Endothelial cell (in vitro differentiated cells): ENCODE measurements at places on chromosomes 3 and 15. TPM values are rescaled to one million over a fixed set of nuclear protein-coding genes. Genes with fewer than 3 reads are reported as not detected.

DNAJA4 gene
- total RNA-seq = 2.1 TPM

GRCh38 chr3:142270407-142270806 lies 45.0 kb upstream of the GK5 start:
- no peak overlapping the region for H3K27ac ChIP-seq
- DNase-seq = no peak
- no peak overlapping the region for H3K4me3 ChIP-seq
- H3K4me1 ChIP-seq = no peaks in the 10 kb centered on the region

GRCh38 chr3:70861234-70861633 lies 548.8 kb upstream of the MDFIC2 start:
- DNase-seq = no peak
- H3K4me1 ChIP-seq = no peaks in the 10 kb centered on the region
- H3K36me3 ChIP-seq = no peaks in the 10 kb centered on the region
- no peaks in the 10 kb centered on the region for H3K27me3 ChIP-seq
- H3K27ac ChIP-seq = no peak overlapping the region
- H3K4me3 ChIP-seq = no peak overlapping the region

GRCh38 chr3:53709860-53710674 lies 136.2 kb downstream of the CHDH start:
- peak overlapping the region; percentile 25 for H3K4me3 ChIP-seq
- peak; percentile 85 for DNase-seq
- peaks cover 20% of the 10 kb centered on the region for H3K36me3 ChIP-seq
- no peaks in the 10 kb centered on the region for H3K27me3 ChIP-seq
- H3K4me1 ChIP-seq = peaks cover 12% of the 10 kb centered on the region
- H3K27ac ChIP-seq = no peak overlapping the region

GRCh38 chr3:35523838-35524237 lies 115.5 kb upstream of the ARPP21 start:
- no peak for DNase-seq
- H3K4me3 ChIP-seq = no peak overlapping the region
- H3K27me3 ChIP-seq = no peaks in the 10 kb centered on the region
- H3K27ac ChIP-seq = no peak overlapping the region
- H3K4me1 ChIP-seq = no peaks in the 10 kb centered on the region

DNA sequence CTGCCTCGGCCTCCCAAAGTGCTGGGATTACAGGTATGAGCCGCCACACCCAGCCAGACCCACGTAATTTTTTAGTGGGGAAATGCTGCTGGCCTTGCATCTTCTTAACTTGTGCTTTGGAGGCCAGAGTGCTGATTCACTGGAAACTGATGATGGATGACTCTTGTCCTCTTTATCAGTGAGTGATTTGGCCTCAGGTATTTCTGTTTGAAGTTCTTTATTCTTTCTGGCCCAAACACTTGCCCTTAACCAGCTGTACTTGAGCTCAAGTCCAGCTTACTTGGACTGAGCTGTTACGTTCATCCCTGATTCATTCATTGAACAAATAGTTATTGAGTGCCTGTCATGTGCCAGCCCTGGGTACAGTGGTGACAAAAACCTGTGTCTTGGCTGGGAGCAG lies 4.2 kb downstream of the PTPN23 start:
- no peak for DNase-seq
- no peaks in the 10 kb centered on the region for H3K27me3 ChIP-seq
- H3K4me3 ChIP-seq = no peak overlapping the region
- no peak overlapping the region for H3K27ac ChIP-seq
- peaks cover 23% of the 10 kb centered on the region for H3K4me1 ChIP-seq

GRCh38 chr3:193982258-193982659 lies 153.7 kb upstream of the HES1 start:
- H3K4me3 ChIP-seq = no peak overlapping the region
- H3K4me1 ChIP-seq = peaks cover 55% of the 10 kb centered on the region
- no peak overlapping the region for H3K27ac ChIP-seq
- peaks cover 3% of the 10 kb centered on the region for H3K36me3 ChIP-seq

DNA sequence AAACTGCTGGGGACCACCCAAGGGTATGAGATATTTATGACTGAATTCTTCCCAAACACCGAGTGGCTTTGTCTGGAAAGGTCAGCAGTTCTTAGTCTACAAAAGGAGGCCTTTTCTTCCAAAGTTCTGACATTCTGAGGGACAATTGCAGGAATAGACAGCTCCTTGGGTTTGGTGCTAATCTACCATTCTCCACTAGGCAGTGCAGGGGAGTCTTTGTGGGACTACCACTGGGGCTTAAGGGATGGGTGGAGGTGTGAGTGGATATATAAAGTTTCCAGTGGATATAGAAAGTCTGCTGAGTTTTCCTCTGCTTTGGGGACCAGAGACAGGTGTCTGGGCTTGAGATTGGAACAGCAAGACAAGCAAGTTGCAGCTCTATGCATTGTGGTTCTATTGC lies 62.7 kb downstream of the EXOG start:
- H3K27me3 ChIP-seq = peaks cover 5% of the 10 kb centered on the region
- DNase-seq = no peak
- peaks cover 4% of the 10 kb centered on the region for H3K36me3 ChIP-seq
- no peak overlapping the region for H3K4me3 ChIP-seq

DNA sequence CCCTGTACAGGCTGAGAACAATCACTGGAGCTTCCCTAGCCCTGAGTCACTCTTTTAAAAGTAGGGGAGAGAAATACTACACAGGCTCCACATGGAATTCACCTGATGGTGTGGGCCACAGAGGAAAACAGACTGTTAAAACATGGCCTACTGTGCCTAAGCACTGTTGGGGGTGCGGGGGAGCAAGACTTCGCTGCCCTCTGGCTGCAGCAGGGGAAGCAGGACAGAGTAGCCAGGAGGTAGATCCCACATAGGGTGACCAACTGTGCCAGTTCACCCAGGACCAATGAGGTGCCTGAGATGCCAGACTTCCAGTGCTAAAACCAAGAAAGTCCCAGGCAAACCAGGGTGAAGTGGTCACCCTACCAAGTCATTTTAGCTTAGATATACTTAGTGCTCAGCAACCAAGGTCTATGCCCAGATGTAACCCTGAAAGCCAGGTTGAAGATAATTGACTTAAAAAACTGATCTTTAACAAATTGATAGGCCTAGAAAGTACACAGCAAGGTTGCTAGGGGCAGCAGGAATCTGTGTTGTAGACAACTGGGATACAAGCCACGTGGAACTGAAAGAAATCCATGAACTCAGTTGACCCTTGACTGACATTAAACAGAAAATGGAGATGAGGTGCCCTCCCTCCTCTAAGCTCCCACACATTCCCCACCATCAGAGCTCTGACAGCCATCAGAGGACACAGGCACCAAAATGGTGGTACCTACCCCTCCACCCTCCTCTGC lies 344.2 kb upstream of the PPP2R3A start:
- DNase-seq = no peak
- no peaks in the 10 kb centered on the region for H3K27me3 ChIP-seq
- H3K27ac ChIP-seq = no peak overlapping the region
- peaks cover 9% of the 10 kb centered on the region for H3K4me1 ChIP-seq
- H3K36me3 ChIP-seq = no peaks in the 10 kb centered on the region

DNA sequence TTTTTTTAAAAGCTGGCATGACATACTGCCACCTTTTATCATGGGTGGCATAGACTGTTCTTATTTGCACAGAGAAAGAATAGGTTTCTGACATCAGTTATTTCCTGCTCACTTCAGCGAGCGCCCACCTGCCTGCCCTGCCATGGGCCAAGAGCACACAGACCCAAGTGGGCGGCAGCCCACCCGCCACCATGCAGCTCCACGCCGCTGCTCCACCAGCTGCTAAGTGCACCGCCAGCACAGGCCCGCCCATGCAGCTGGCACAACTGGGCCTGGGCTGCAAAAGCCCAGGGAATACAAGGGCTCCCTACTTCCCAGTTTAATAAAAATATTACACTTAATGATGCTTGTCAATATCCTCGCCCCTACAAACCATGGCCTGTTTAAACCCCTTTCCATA lies 15.4 kb downstream of the ZNF148 start:
- H3K36me3 ChIP-seq = no peaks in the 10 kb centered on the region
- no peak overlapping the region for H3K4me3 ChIP-seq
- peaks cover 3% of the 10 kb centered on the region for H3K27me3 ChIP-seq
- H3K4me1 ChIP-seq = peaks cover 13% of the 10 kb centered on the region
- H3K27ac ChIP-seq = no peak overlapping the region
- DNase-seq = no peak

DNA sequence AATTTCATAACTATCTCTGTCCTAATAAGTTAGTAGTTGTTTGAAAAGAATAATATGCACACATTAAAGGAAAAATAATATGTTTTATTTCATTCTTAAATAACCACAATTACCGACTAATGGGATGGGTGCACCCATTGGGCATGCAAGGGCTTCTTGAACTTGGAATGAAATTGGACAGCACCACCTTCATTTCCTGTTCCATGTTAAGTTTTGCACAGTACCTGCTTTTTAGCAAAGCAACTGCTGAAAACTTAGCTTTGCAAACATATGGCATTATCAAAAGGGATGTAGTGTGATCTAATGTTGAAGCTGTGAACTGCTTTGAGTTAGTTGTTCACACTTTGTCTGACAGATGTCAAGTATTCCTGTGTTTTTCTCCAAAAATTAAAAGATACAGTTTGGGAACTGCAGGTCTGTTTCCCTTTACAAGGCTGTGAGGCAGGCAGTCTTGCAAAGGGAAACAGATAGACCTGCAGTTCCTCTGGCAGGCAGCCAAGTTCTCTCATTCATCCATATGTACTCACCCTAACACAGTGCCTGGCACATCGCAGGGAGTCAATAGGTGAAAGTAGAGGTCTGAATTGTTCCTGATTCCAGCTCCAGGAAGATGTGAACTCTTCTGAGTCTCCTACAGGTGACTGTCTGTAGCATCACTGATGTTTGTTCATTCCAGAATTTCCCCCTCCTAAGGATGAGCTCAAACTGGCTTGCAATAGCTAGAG lies 64.3 kb upstream of the GOLGA8B start:
- H3K4me1 ChIP-seq = peaks cover 2% of the 10 kb centered on the region
- no peaks in the 10 kb centered on the region for H3K27me3 ChIP-seq
- H3K36me3 ChIP-seq = no peaks in the 10 kb centered on the region
- H3K27ac ChIP-seq = no peak overlapping the region

FHIT gene
- total RNA-seq = 20.2 TPM

- peaks cover 16% of the 10 kb centered on the region for H3K36me3 ChIP-seq
- H3K4me3 ChIP-seq = no peak overlapping the region
- DNase-seq = no peak
- peaks cover 5% of the 10 kb centered on the region for H3K27me3 ChIP-seq
- H3K27ac ChIP-seq = no peak overlapping the region
- H3K4me1 ChIP-seq = no peaks in the 10 kb centered on the region
Observed at GRCh38 chr3:17158941-17159682, 274.4 kb downstream of the PLCL2 start.

GRCh38 chr15:79400650-79401049 lies 31.5 kb upstream of the MINAR1 start:
- no peak overlapping the region for H3K4me3 ChIP-seq
- H3K27me3 ChIP-seq = peaks cover 6% of the 10 kb centered on the region
- no peaks in the 10 kb centered on the region for H3K4me1 ChIP-seq
- no peak for DNase-seq
- no peak overlapping the region for H3K27ac ChIP-seq
- H3K36me3 ChIP-seq = no peaks in the 10 kb centered on the region

DNA sequence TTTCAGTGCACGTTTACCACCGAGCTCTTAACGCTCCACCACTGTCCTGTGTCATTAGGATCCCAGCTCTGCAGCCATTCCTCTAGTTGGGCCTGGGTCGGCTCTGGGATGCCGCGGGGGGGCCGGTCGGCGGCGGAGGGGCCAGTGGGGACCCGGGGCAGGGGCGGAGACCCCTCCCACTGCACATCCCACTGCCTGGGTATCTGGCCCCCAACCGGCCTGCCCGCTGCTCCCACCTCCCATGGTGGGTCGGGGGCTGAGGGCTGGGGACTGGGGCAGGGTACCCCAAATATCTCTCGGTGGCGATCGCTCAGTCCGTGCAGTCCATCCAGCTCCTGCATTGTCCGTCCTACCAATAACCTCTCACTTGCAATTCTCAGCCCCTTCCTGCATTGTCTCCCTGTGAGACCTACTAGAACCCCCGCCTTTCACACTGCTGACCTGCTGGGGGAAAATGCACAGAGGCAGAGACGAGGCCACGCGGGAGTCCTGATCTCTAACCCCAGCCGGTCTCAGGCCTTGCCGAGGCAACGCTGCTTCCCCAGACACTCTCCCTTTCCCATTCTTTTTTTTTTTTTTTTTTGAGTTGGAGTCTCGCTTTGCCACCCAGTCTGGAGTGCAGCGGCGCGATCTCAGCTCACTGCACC lies 24.0 kb upstream of the MUC20 start:
- peaks cover 8% of the 10 kb centered on the region for H3K4me1 ChIP-seq
- H3K36me3 ChIP-seq = peaks cover 6% of the 10 kb centered on the region
- H3K27me3 ChIP-seq = peaks cover 2% of the 10 kb centered on the region
- H3K4me3 ChIP-seq = no peak overlapping the region
- no peak overlapping the region for H3K27ac ChIP-seq

DNA sequence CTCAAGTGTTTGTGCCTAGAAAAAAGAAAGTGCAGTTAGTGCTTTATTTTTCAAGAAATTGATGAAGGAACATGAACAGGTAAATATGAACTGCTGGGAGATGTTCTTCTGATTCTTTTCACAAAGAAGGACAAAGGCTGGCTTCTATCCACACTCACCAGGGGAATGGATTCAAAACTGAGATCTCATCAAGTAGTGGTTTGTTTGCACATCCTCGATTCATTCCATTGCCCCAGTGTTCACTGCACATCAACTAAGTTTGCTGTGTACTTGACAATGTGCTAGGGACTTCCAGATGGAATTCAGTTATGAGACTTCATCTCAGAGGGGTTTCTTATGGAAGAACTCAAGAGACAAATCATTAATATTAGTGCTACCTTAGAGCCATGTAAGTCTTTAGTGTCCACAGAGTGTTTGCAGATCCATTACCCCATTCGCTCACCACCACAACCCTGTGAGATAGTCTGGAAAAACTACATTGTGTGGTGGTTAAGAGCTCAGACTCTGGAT lies 332.9 kb upstream of the PPP2R3A start:
- H3K36me3 ChIP-seq = no peaks in the 10 kb centered on the region
- no peak for DNase-seq
- H3K27ac ChIP-seq = no peak overlapping the region
- H3K4me3 ChIP-seq = no peak overlapping the region
- peaks cover 19% of the 10 kb centered on the region for H3K4me1 ChIP-seq
- peaks cover 2% of the 10 kb centered on the region for H3K27me3 ChIP-seq

DNA sequence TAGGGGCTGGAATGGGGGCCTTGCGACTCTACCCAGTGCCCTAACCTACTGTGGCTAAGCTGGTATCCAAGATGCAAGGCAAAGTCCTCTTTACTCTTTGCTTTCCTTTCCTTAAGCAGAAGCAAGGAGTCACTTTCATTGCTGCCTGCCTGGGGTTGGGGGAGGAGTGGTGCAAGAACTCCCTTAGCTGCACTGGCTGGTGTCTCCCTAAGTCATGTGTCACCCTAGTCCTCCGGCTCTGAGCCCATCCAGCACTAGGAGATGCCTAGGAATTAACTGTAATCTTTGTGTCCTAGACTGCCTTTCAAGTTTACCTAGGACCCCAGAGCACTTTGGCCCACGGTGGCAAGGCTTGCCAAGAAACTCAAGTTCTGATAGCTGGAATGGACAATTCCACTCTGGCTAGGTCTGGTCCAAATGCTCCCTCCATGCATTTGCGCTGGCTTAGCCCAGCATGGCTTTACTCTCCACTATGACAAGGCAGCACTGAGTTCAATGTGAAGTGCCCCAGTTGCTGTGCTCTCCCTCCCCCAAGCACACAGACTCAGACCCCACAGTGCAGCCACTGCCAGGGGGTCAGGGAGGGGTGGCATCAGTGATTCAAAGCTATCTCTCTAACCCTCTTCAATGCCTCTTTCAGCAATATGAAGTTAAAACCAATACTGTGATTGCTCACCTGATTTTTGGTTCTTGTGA lies 58.7 kb downstream of the ESYT3 start:
- H3K4me3 ChIP-seq = no peak overlapping the region
- H3K36me3 ChIP-seq = peaks cover 8% of the 10 kb centered on the region
- no peak overlapping the region for H3K27ac ChIP-seq
- H3K4me1 ChIP-seq = no peaks in the 10 kb centered on the region
- DNase-seq = no peak
